Activated CD4-positive, alpha-beta T cell treated with anti-CD3 and anti-CD28 coated beads, Interleukin-2, amount 50 U/mL, for 48 hours (primary cell): ENCODE measurements at places on chromosomes 13 and 19.

GRCh38 chr13:111485491-111486250 lies 165.2 kb downstream of the TEX29 start:
- DNase-seq, result no peak

- no peak for DNase-seq
Observed at GRCh38 chr19:18523841-18524240, 2.0 kb upstream of the ELL start.

DNA sequence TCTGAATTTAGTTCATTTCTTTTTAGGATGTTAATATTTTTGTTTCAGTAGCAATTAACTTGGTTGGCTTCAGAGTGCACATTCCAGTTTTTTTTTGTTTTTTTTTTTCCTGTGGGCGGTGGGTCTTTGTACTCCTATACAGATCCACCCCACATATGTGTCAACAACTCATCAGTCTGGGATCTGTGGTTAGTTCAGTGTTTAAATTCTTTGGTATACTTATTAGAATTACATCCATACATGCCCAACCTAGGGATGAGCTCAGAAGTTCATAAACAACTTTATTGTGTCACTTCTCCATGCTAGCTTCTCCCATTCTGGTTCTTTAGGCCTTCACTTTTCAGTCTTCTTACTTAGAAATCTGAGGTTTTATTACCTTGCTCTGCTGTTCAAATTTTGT lies 50.9 kb downstream of the PCCA start:
- DNase-seq, result no peak

DNA sequence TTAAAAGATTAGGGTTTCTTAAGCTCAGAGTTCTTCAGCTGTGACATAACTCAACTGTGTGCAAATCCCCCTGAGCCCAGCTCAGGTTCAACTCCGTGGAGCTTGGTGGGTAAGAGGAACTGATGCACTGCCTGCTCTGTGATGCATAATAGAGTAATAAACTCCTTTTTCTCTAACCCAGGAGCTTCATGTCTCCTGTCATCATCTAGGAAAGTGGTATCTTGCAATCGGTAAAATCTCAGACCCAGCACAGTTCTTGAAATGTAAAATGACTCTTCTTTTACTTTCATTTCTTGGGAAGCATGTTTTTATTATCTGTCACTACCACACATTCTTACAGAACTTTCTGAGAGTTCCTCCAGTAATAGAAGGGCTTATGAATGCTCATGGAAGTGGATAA lies 123.8 kb upstream of the PCDH9 start:
- DNase-seq, result no peak
